ENCODE measurements at places on chromosomes 6 and 20.

DNA sequence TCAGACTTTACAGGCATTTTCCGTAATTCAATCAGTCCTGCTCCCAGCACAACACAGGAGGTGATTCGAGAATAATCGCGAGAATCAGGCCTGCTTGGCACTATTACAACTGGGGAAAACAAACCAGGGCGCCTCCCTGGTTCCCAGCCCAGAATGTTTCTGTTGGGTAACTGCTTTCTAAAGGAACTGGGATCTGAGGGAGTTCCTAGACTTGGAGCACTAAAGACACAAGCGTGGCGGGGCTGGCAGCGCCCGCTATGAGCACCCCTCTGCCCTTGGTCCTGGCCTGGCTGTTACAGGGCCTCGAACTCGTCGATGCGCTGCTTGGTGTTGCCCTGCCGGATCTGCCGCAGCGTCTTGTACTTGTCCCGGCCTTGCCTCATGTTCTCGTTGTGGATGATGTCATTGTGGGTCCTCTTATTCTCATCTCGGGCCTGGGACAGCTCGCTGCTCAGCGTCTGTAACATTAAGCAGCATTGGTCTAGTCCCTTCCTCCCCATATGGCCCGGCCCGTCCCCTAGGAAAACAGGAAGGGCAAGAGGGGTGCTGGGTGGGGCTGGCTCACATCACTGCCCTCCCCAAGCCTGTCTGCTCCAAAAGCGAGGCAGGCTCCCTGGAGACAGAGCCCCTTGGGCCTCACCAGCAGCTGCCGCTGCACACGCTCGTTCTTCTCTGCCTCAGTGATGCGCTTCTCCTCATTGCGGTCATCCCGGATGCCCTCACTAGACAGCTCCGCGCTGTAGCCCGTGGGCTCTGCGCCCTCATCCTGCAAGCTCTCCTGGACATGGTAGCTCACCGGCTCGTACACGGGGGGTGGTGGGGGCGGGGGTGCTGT, 52.3 kb downstream of the EZR start:
- no peak for DNase-seq

GRCh38 chr6:158661156-158661685, 11.4 kb downstream of the SYTL3 start:
- peak; percentile 53 for DNase-seq

DNA sequence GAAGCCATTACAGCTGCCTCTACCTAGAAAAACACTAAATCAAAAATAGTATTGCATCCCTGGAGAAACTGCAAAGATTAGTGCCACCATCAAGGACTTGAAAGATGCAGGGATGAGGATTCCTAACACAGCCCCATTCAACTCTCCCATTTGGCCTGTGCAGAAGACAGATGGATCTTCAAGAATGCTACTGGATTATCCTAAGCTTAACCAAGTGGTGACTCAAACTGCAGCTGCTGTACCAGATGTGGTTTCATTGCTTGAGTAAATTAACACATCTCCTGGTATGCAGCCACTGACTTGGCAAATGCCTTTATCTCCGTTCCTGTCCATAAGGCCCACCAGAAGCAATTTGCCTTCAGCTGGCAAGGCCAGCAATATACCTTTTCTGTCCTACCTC, 117.4 kb downstream of the TBC1D32 start:
- DNase-seq = no peak

GRCh38 chr6:33164665-33165373, 27.4 kb downstream of the COL11A2 start:
- no peak for DNase-seq

DNA sequence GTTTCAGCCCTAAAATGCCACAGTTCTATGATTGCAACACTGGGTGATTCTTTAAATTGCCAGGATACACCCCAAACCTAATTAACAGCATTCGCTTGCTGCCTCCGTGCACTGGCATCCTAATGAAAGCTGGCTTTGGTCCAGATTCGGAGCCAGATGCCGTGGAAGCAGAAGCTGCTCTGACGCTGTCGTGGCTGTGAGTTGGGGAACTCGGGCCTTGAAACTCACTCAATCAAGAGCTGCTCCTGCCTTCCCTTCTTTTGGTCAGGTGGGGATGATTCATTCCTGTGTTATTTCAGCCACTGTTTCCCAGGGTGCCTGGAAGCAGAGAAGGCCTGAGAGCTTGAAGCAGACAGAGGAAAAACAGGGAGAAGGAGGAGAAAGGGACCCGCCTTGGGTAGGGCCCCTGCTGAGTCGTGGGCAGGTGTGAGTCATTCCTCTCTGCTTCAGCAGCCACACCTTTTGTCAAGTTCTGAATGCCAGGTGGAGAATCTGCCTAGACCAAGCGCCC, 36.2 kb upstream of the DSP start:
- DNase-seq = peak; percentile 86

All from suppressor macrophage (primary cell).